ENCODE measurements at places on chromosomes 12 and 14. TPM values are rescaled to one million over a fixed set of nuclear protein-coding genes. Genes with fewer than 3 reads are reported as not detected.
A peak's percentile ranks its signal among the peaks of the same experiment; 100 is the strongest.

DNA sequence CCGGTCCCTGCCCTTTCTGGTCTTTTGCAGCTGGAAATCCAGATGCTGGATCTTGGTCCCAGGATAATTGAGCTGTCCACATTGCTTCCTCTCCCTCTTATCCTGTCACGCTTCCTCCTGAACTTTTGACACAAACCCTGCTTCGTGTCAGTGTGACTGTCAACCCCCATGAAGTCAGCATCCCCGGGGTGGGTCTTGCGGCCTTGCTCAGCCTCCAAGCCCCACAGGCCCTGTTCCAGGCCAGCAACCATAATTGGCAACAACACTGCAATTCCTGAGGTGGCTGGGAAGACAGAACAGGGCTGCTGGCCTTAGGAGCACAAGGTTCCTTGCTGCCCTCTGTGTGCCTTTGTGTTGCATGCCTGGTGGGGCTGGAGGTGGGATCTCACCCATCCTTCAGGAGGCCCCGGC lies 74.9 kb downstream of the NTF3 start:
- peaks cover 5% of the 10 kb centered on the region for H3K27me3 ChIP-seq
- no peak overlapping the region for H3K4me3 ChIP-seq
- H3K36me3 ChIP-seq, result no peaks in the 10 kb centered on the region
- DNase-seq, result no peak
- H3K4me1 ChIP-seq, result peaks cover 9% of the 10 kb centered on the region

DNA sequence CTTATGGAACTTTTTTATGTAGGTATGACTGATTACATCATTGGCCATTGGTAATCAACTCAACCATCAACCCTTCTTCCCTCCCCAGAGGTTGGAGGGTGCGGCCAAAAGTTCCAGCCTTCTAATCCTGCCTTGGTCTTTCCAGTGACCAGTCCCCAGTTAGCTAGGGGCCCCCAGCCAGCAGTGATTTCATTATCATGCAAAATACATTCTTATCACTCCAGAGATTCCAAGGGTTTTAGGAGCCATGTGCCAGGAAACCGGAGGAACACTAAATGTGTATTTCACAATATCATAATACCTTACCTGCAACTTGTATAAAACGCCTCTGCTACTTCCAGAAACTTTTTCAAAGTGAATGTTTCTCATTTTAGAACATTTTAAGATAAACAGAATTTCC lies 181.5 kb upstream of the PELI2 start:
- peaks cover 9% of the 10 kb centered on the region for H3K4me1 ChIP-seq
- no peak for DNase-seq
- no peaks in the 10 kb centered on the region for H3K36me3 ChIP-seq
- H3K27ac ChIP-seq, result no peak overlapping the region

- peaks cover 6% of the 10 kb centered on the region for H3K36me3 ChIP-seq
- H3K4me3 ChIP-seq, result no peak overlapping the region
- peaks cover 9% of the 10 kb centered on the region for H3K27me3 ChIP-seq
- H3K4me1 ChIP-seq, result peaks cover 9% of the 10 kb centered on the region
Observed at GRCh38 chr14:105171004-105171673, 2.6 kb upstream of the JAG2 start.

- H3K4me3 ChIP-seq, result no peak overlapping the region
- H3K27ac ChIP-seq, result no peak overlapping the region
- no peaks in the 10 kb centered on the region for H3K36me3 ChIP-seq
- no peak for DNase-seq
- H3K27me3 ChIP-seq, result peaks cover 3% of the 10 kb centered on the region
Observed at GRCh38 chr14:30317729-30318128, 241.2 kb upstream of the G2E3 start.

- H3K4me3 ChIP-seq, result no peak overlapping the region
- no peak overlapping the region for H3K27ac ChIP-seq
- no peak for DNase-seq
- H3K4me1 ChIP-seq, result peaks cover 36% of the 10 kb centered on the region
- H3K27me3 ChIP-seq, result peaks cover 25% of the 10 kb centered on the region
Observed at GRCh38 chr12:114672817-114673168, 11.2 kb downstream of the TBX3 start.

- no peak for DNase-seq
- no peaks in the 10 kb centered on the region for H3K27me3 ChIP-seq
- H3K36me3 ChIP-seq, result peaks cover 8% of the 10 kb centered on the region
- peak overlapping the region; percentile 98 for H3K4me3 ChIP-seq
Observed at GRCh38 chr14:20306079-20306423, 300 bp upstream of the TTC5 start.

- peak overlapping the region; percentile 99 for H3K4me3 ChIP-seq
- H3K27me3 ChIP-seq, result peaks cover 33% of the 10 kb centered on the region
- H3K4me1 ChIP-seq, result peaks cover 46% of the 10 kb centered on the region
- peak overlapping the region; percentile 86 for H3K27ac ChIP-seq
Observed at GRCh38 chr12:67649570-67650387, 1.2 kb downstream of the DYRK2 start.

DNA sequence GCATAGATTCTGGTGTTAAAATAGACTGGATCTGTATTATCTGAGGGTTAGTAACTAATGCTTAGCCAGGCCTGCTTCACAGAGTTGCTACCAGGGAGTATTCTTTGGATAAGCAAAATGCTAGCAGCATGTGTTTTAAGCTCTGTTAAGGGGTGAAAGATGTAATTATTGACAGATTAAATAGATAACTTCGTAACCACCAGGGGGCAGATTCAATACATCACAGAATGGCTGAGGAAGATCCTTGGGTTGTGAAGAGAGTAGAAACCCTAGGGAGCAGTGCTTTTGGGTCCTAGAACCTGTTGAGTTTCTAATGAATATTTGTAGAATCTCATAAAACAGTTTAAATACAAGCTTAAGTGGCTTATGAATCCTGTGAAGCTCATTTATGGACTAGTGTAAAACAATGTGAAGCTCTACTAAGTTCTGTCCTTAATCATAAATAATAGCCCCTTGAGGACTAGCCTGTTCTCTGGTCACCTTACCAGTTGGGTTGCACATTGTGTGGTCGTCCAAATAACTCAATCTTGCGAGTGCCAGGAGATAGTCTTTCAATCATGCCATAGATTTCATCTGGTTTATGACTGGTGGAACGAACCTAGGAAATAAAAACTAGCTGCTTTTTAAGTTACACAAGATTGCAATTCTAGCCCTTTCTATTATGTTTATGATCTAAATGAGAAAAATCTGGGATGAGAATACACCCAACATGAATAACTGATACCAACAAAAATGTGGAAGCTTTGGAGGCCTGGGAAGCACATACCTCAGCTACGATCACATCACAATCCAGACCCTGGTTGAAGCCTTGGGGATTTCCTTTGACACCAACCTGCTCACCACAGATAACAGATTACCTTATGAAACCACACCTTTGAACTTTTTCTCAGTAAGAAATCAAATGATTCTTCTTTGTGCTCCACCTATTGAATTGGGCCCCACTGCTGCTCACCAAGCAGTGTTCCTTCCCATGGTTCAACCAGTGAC lies 12.3 kb downstream of the METTL3 start:
- peak overlapping the region; percentile 48 for H3K27ac ChIP-seq
- H3K27me3 ChIP-seq, result peaks cover 1% of the 10 kb centered on the region
- peak overlapping the region; percentile 17 for H3K4me3 ChIP-seq
- peak; percentile 38 for DNase-seq
- H3K4me1 ChIP-seq, result peaks cover 3% of the 10 kb centered on the region
- peaks cover 48% of the 10 kb centered on the region for H3K36me3 ChIP-seq

GRCh38 chr14:72503696-72504368 lies 390.1 kb downstream of the DPF3 start:
- no peak for DNase-seq
- H3K4me1 ChIP-seq, result no peaks in the 10 kb centered on the region
- no peak overlapping the region for H3K4me3 ChIP-seq
- H3K36me3 ChIP-seq, result peaks cover 5% of the 10 kb centered on the region
- H3K27me3 ChIP-seq, result peaks cover 5% of the 10 kb centered on the region

DNA sequence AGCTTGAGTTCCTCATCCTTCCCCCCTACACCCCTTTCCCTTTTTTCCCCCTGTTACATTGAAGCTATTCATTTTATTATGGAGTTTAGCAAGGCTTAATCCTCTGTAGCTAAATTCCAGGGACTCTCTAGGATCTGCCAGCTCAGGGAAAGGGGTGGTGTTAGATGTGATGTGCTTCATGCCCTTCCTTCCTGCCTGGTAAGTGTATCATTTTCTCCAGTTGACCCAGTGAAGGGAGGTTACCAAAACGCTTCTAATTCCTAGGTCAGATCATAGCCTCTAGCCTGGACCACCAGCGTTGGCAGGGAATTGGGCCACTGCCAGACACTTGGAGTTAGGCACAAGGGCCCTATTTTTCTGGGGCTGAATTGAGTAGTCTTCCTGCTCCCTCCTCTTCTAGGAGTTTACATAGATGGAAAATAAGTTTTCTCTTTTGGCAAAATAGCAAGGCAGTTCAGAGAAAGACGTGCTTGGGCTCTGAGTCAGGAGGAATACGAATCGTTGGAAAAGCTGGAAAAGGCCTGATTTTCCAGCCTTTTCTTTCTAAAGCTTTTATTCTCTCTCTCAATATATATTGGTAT lies 88.3 kb downstream of the NPAS3 start:
- H3K36me3 ChIP-seq, result no peaks in the 10 kb centered on the region
- H3K4me3 ChIP-seq, result no peak overlapping the region
- no peak for DNase-seq
- H3K27ac ChIP-seq, result no peak overlapping the region
- no peaks in the 10 kb centered on the region for H3K4me1 ChIP-seq
- no peaks in the 10 kb centered on the region for H3K27me3 ChIP-seq

GRCh38 chr12:60872219-60872618 lies 1276.4 kb downstream of the SLC16A7 start:
- H3K4me1 ChIP-seq, result no peaks in the 10 kb centered on the region
- DNase-seq, result no peak
- no peak overlapping the region for H3K27ac ChIP-seq
- no peaks in the 10 kb centered on the region for H3K27me3 ChIP-seq
- H3K36me3 ChIP-seq, result no peaks in the 10 kb centered on the region

The AHNAK2 gene
- total RNA-seq, result 26.9 TPM

The C1S gene
- 5.8 TPM for total RNA-seq

The CD27 gene
- not detected for total RNA-seq

The FBLN5 gene
- 0.26 TPM for total RNA-seq

Measured in endothelial cell (in vitro differentiated cells).